SJSA1 (cell line): ENCODE measurements at places on chromosomes 4 and X. TPM values are rescaled to one million over a fixed set of nuclear protein-coding genes. Genes with fewer than 3 reads are reported as not detected.

The GAR1 gene
- 6.4 and 18.7 TPM in 2 replicates for total RNA-seq

The DOK7 gene
- 0.05 TPM in 1 of 2 replicates, not detected in the other for total RNA-seq

The GAGE13 gene
- not detected in 2 replicates for total RNA-seq

GRCh38 chr4:95256108-95256835 is 292.5 kb downstream of the UNC5C start:
- no peaks in the 10 kb centered on the region for H3K27me3 ChIP-seq
- no peaks in the 10 kb centered on the region for H3K36me3 ChIP-seq
- DNase-seq: no peak
- H3K27ac ChIP-seq: no peak overlapping the region

GRCh38 chr4:145882604-145883003 is 56.0 kb downstream of the ZNF827 start:
- no peak overlapping the region for H3K27ac ChIP-seq
- H3K4me1 ChIP-seq: peaks cover 20% of the 10 kb centered on the region
- H3K36me3 ChIP-seq: peaks cover 62% of the 10 kb centered on the region
- no peak for DNase-seq
- H3K4me3 ChIP-seq: no peak overlapping the region

DNA sequence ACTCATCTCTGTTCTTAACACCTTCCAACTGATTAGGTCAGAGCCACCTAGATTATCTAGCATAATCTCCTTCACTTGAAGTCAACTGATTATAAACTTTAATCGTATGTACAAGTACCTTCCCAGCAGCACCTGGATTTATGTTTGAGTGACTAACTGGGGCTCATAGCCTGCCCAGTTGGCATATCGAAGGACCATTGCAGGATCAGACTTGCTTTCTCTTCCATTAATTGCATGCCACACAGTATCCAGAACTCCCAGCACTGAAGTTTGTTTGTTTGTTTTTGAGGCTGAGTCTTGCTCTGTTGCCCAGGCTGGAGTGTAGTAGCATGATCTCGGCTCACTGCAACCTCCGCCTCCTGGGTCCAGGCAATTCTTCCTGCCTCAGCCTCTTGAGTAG is 27.9 kb downstream of the GRK4 start:
- no peaks in the 10 kb centered on the region for H3K36me3 ChIP-seq
- no peak overlapping the region for H3K27ac ChIP-seq
- no peaks in the 10 kb centered on the region for H3K27me3 ChIP-seq
- H3K4me1 ChIP-seq: no peaks in the 10 kb centered on the region
- no peak overlapping the region for H3K4me3 ChIP-seq

GRCh38 chr4:55050418-55050950 is 74.9 kb downstream of the KDR start:
- H3K27me3 ChIP-seq: no peaks in the 10 kb centered on the region
- no peak overlapping the region for H3K4me3 ChIP-seq
- DNase-seq: no peak
- H3K4me1 ChIP-seq: no peaks in the 10 kb centered on the region

DNA sequence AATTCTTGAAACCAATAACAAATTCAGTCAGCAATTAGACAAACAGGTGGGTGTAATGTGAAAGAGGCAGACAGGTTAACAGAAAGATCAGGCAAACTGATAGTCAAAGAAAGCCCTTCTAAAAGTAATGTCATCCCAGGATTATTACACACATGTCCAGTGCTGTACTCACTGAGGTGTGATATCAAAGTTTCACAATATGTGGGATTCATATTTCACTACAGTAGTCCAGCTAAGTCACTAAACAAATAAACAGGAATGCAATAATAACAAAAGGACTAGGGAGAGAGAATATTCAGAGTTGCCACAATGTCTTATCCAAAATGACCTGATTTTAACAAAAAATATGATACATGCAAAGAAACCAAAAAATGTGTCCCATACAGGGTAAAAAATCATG is 787.5 kb downstream of the FSTL5 start:
- H3K27me3 ChIP-seq: no peaks in the 10 kb centered on the region
- no peak overlapping the region for H3K4me3 ChIP-seq
- DNase-seq: no peak
- H3K4me1 ChIP-seq: no peaks in the 10 kb centered on the region
- no peak overlapping the region for H3K27ac ChIP-seq

DNA sequence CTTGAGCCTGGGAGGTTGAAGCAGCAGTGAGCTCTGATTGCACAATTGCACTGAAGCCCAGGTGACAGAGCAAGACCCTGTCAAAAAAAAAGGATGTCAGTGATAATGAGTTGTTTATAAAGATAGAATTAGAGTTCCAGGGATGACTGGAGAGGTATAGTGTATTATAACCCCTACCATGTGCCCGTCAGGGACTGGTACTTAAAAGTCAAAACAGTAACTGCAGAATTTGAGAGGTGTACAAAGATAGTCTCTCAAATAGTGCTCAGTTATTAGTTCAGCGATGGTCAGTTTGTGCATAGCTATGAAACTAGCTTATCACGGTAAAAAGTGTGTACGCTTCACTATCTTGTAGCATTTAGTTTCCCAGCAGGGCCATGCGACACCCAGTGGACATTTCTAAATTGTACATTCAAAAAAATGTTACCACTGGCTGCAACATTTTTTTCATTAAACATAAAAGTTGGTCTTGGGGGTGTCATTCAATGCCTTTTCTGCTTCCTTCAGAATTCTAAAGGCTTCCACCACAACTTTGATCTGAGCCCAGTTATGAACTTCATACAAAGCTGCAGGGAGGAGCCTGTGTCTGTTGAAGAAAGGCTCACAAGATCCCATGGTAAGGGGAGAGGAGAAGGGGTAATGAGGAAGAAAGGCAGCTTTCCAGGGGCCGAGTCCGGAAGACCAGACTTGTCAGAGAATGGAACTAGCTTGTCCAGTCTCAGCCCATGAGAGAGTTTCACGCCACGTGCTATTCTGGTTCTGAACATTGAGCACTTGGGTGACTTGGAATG is 9.2 kb upstream of the GYG2 start:
- H3K4me3 ChIP-seq: no peak overlapping the region
- 0 out of 2 replicates have a peak, but pooled peaks cover 3% of the 10 kb centered on the region for H3K4me1 ChIP-seq
- H3K27me3 ChIP-seq: no peaks in the 10 kb centered on the region
- no peak overlapping the region for H3K27ac ChIP-seq

- H3K36me3 ChIP-seq: peaks cover 5% of the 10 kb centered on the region; the same call in 1 of the 2 replicates
- no peaks in the 10 kb centered on the region for H3K27me3 ChIP-seq
- peaks cover 38% of the 10 kb centered on the region for H3K4me1 ChIP-seq
- no peak overlapping the region for H3K4me3 ChIP-seq
Observed at GRCh38 chr4:184765473-184766340, 31.8 kb upstream of the CENPU start.

DNA sequence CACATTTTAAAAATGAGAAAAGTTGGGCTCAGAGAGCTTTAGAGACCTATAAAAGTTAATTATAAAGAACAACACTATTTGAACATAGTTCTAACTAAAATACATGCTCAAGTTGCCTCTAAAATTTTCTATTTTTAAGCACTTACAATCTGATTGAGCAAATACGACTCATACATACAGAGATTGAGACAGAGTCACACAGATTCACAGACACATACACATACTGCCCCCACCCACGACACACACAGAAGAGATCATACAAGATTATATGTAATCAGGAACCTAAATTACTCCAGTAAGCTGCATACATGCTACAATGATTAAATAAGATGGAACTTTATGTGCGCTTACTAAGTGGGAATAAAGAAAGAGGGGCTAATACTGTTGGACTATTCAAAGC is 2.7 kb upstream of the ASB5 start:
- H3K27ac ChIP-seq: peak overlapping the region; percentile 92
- DNase-seq: no peak
- peaks cover 37% of the 10 kb centered on the region for H3K4me1 ChIP-seq
- no peaks in the 10 kb centered on the region for H3K36me3 ChIP-seq
- H3K4me3 ChIP-seq: no peak overlapping the region

GRCh38 chr4:77124576-77124975 is 32.4 kb upstream of the CCNG2 start:
- no peak overlapping the region for H3K4me3 ChIP-seq
- no peaks in the 10 kb centered on the region for H3K4me1 ChIP-seq
- DNase-seq: no peak
- peaks cover 14% of the 10 kb centered on the region; the same call in 1 of the 2 replicates for H3K27me3 ChIP-seq
- H3K36me3 ChIP-seq: no peaks in the 10 kb centered on the region

DNA sequence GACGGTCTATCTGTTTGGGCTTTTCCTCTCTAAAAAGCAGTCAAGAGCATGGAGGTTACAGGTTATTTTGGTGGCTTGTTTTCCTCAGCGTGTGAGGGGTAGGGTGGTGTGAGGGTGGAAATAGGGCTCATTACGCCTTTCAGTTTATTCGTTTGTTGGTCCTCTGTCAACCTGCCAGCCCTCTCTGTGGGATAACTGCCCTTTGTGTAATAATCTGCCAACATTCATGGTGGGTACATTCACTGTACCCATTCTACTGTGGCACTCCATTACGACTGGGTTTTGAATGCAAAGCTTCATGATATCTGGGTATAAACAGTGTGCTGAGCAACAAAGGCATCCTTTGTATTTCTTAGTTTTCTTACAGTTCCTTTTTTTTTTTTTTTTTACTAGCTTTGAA is 136.4 kb downstream of the ADGRL3 start:
- H3K27ac ChIP-seq: no peak overlapping the region
- H3K27me3 ChIP-seq: no peaks in the 10 kb centered on the region
- no peaks in the 10 kb centered on the region for H3K4me1 ChIP-seq
- no peak for DNase-seq
- no peaks in the 10 kb centered on the region for H3K36me3 ChIP-seq
